ENCODE measurements at places on chromosomes 4 and X.

GRCh38 chr4:150302553-150302952, 224.3 kb downstream of the DCLK2 start:
- DNase-seq, result no peak

GRCh38 chr4:142413485-142413884, 432.6 kb downstream of the INPP4B start:
- no peak for DNase-seq

GRCh38 chrX:40449396-40449795, 131.4 kb upstream of the ATP6AP2 start:
- no peak for DNase-seq

- no peak for DNase-seq
Measured at GRCh38 chr4:52199574-52200338, 148.7 kb downstream of the SPATA18 start.

DNA sequence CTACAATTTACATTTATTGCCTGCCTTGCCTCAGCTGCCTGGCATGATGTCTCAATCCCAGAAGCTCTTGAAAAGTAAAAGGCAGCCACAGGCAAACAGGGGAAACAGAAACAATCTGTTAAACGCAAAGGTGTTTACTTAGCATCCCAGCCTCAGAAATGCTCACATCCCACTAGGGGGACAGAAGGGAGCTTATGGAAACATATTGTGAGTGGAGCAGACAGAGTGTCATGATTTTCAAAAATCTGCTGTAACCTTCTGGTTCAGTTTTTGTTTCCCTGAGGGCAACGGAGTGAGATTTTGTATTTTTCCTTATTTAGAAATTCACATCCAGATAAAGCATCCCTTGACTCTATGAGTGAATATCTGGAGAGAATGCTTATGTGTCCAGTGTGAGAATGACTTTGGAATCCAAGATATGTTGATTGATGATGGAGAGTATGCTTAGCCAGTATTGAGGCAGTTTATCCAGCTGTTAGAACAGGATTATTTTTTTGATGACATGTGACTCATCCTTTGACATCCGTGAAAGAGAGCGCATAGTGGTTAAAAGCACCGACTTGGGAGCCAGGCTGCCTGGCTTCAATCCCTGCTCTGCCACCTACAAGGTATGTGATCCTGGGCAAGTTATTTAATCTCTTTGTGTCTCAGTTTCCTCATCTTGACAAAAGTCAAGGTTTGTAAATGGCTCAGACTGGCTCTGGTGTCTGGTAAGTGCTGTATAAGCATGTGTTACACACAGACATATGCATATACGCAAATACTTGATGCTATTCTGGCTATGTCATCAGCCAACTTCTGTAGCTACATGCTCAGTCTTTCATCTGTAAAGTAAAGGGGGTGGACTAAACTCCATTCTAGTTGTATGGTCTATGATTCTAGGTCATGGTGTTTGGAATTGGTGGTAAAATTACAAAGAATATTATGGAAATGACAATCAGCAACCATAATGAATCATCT, 381.2 kb downstream of the RAPGEF2 start:
- DNase-seq, result no peak
